ENCODE measurements at places on chromosomes 16 and 17.

DNA sequence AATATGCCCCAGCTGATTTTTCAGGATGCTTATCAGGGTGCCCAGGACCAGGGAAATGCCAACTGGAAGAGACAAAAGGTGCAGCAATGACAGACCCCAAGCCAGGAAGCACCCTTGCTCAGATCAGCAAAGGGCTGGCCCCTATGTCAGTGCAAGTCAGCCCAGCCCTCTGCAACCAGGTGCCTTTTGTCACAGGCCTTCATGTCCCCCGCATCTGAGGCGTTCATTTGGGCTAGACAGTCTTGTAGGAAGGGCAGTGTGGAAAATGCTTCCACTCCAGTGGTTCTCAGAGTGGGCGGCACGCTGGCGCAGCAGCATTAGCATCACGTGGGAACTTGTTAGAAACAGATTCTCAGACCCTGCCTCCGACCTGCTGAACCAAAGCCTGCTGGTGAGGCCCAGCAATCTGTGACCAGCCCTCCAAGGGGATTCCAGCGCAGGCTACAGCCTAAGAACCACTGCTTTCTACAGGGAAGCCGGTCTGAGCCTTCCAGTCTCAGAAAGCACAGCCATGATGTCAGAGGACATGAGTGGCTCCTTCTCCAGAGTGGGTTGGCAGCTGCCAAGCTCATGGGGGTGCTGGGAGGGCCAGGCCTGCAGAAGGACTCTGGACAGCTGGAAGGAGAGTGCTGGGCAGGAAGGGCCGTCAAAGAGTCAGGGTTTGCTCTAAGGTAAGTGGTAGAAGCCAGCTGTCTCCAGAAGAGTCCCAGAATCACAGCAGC lies 13.1 kb downstream of the SLC47A2 start:
- no peak for DNase-seq

GRCh38 chr17:17516941-17517720 lies 20.9 kb upstream of the RASD1 start:
- DNase-seq, result no peak

DNA sequence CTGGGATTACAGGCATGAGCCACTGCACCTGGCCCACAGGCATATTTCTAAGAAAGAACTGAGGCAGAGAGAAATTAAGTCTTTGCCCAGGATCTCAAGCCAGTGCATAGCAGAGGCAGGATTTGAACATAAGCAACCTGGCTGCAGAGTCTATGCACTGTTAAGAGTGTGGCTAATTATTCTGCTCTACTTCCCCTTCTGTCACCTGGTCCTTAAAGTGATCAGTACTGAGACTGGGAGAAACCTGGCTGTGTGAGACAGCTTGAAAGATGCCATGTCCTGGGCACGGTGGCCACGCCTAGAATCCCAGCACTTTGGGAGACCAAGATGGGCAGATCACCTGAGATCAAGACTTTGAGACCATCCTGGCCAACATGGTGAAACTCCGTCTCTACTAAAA lies 58.1 kb downstream of the IQCK start:
- no peak for DNase-seq

DNA sequence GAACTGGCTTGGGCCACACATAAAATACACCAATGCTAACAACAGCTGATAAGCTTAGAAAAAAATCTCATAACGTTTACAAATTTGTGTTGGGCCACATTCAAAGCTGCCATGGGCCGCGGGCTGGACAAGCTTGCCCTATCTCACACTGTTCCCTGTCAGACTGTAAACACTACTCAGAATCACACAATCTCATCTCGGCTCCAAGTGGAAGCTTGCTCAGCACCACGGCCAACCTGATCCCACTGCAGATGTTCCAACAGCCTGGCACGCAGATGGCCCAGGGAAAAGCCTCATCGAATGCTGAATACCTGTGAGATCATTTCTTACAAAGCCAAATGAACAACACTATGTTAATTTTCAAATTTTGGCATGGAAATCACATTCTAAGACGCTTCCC lies 125.8 kb downstream of the ANKRD11 start:
- no peak for DNase-seq

GRCh38 chr17:50963139-50963538 lies 97.0 kb upstream of the TOB1 start:
- DNase-seq, result no peak

- no peak for DNase-seq
Measured at GRCh38 chr17:72952641-72953315, 139.7 kb downstream of the SLC39A11 start.

- no peak for DNase-seq
Measured at GRCh38 chr17:78269955-78270381, 38.5 kb downstream of the TMEM235 start.

- no peak for DNase-seq
Measured at GRCh38 chr16:1691276-1691675, 13.2 kb downstream of the JPT2 start.

- no peak for DNase-seq
Measured at GRCh38 chr17:16971458-16972338, at the start of gene TNFRSF13B. TNFRSF13B (minus strand) TSS chr17:16972118; CDS start chr17:16972075, 43 bp downstream.
